ENCODE measurements at places on chromosomes 2 and 18.

- DNase-seq: no peak
These were observed 16.9 kb upstream of the PAPOLG start for GRCh38 chr2:60739156-60739555.

DNA sequence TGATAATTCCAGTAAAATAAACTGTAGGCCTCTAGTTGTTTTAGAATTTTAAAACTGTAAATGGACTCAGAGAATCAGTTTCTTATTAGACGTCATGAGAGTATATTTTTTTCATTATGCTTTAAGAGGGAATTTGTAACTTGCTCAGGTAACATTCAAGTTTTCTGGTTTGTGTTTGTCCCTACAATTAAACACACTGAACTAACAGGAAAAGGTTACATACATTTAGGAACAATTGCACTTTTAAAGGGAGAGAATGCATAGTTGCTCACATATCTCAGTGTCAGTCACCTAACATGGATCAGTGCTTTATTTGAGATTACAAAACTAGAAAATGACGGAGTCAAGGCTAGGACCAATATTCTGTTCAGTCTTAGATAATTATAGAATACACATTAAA, 3.1 kb downstream of the COL3A1 start:
- no peak for DNase-seq

GRCh38 chr2:60548845-60549237, 4.6 kb downstream of the BCL11A start:
- DNase-seq: no peak

GRCh38 chr2:201440182-201440581, 11.1 kb downstream of the TRAK2 start:
- DNase-seq: no peak

- no peak for DNase-seq
These were observed 117.6 kb downstream of the INHBB start for GRCh38 chr2:120463527-120463926.

DNA sequence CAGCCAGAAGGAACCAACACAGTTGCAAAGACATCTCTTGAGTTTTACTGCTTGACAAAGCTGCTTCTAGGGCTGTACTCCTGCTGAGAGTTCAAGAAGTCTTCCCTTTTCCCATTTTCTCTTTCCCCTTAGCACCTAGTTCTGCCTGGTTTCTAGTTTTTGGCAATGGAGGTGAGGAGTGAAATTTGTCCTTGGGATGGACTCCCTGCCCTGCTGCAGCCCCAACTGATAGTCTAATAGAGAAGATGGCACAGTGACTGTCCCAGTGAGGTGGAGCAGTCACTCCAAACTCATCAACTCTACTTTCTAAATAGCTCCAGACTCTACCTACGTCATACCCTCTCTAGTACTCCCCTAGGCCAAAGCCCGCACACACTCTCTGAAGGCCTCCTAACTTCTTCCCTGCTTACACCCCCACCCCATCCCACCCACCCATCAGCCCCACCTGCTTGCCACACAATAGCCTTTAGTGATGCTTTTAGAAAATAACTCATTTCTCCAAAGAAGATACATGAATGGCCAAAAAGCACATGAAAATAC, 164.4 kb downstream of the DDX1 start:
- no peak for DNase-seq

DNA sequence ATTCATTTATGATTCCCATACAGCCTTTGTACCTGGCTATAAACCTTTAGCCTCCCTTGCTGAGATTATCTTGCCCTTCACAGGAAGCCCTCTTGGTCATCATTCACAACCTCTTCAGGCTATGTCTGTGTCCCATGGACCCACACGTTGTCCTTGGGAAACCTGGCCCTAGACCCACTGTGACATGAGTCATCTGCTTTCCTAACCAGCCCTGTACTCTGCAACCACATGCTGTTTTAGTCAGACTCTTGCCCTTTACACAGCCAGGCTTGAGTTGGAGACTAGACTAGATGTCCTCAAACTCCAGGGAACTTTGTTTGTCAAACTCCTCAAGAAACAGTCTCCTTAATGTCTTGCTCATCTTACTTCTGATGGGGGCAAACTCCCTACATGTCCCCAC, 229.3 kb upstream of the ZSWIM2 start:
- DNase-seq: no peak

- DNase-seq: no peak
These were observed 1550.2 kb downstream of the LRP1B start for GRCh38 chr2:140580532-140581151.

DNA sequence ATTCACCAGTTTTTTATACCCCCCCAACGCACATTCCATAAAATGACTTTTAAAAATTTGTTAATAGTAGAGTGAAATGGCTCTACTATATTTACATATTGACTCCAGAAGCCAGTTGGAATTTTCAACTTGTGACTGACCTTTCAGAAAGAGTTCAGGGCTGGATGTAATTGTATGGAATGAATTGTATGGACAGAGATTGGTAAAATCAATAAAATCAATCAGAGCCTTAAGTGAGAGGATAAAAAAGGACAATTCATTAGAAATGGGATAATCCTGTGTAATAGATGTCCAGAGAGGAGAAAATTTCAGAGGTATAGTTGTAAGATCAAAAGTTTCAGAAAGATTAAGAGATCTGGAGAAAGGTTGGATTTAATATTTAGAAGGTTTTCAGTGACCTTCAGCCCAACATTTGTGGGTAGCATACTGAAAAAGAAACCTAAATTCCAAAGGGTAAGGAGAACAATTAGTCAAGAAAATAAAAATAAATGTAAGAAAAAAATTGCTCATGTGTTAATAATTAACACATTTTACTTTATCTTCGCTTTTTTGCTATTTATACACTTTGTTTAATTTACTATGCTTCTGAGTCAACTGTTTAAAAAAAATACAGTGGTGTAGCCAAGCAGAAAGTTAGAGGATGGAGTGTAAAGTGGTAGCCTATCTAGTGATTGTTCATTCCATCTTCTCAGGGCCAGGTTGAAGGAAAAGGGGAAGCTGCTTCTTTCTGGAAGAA, 385.4 kb upstream of the TMEFF2 start:
- no peak for DNase-seq

DNA sequence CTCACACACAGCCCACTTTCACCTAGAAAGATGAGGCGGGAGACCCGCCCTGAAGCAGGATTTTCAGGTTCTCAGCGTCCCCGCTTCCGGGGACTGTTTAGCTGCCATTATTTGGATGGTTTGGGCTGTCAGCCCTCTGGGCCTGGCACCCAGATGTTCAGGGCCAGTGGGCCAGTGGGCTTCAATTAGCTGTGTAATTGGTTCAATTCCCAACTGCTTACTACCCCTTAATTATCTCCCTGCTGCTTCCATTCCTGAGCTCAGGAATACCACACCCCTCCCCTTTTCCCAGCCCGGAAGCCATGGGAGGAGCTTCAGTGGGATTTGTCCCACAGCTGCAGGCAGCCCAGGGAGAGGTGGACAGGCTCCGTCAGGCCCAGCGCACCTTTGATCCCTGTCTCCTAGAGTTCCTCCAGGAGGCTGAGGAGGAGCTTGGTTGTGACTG, 114.1 kb upstream of the MYCN start:
- DNase-seq: no peak

DNA sequence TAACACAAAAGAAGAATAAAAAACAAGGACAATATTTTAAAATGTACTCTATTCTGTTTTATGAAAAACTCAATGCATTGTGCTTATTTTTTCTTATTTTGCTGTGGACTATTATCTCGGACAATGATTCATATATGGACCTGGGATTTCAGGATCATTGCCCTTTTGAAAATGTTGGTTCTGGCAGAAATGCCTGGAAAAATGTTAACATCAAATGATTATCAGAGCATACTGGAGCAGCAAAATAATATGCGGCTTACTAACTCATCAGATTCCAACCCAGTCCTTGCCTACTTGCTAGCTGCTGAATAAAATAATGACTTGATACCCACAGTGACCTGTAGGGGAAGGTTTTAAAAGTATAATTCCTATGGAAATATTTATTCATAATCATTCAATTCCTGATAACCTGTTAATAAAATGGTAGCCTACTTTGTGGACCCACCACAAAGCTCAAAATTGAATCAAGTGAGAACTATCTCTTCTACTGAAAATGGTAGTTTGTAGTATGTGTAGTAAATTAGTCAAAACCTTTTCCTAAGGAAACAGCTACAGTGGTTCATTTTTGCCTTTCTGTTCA, 117.4 kb downstream of the NEB start:
- no peak for DNase-seq

DNA sequence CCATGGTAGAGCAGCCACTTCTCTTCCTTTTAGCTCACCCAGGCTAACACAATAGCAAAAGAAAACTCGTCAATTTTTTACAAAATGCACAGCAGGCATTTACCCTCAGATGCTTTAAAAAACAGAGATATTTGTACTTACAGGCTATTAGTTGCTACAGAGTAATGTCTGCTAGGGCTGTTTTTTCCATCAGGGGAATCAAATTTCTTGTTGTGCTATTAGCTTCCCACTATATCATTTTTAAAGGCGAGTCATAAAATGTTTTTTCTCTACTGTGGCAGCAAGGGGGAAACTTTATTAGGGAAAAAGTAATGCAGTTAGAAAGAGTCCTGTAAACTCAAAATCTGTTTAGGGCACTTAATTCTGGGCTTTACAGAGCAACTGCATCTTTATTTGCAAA, 277.9 kb upstream of the THSD7B start:
- DNase-seq: no peak

DNA sequence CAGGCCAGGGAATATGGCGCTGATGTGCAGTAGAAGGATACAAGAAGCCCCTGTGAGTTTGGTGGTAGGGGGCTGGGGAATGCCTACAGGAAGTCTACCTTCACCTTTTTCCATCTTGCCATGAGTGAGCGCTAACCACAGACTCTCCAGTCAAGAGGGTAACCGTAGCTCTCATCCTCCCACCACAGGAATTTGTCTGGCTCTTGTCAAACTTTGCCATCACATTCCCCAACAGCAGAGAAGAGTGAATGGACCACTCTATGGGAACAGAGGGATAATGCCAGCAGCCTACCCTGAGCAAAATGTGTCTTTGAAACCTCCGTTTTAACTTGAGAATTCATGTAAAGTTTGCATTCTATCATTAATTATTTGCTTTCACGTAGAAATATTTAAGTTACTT, 168.3 kb downstream of the NRP2 start:
- DNase-seq: no peak

DNA sequence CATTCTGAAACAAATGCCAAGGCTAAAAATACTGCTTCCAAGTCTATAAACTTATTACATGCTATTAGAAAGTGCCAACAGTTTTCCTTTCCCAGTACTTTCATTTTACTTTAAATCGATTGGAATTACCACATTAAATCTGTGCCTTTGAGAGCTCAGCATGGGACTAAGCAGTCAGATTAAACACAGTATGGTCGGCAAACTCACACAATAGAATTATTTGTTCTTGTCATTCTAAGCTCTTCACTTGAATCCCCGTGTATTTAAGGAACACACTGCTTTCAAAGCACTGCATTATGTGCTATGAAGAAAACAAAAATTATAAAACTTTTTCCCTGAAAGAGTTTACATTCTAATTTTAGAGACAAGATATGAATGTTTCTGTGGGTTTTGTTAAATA, 444.4 kb upstream of the SLC39A10 start:
- no peak for DNase-seq

- no peak for DNase-seq
These were observed 639.3 kb downstream of the CNTNAP5 start for GRCh38 chr2:124664363-124664762.

DNA sequence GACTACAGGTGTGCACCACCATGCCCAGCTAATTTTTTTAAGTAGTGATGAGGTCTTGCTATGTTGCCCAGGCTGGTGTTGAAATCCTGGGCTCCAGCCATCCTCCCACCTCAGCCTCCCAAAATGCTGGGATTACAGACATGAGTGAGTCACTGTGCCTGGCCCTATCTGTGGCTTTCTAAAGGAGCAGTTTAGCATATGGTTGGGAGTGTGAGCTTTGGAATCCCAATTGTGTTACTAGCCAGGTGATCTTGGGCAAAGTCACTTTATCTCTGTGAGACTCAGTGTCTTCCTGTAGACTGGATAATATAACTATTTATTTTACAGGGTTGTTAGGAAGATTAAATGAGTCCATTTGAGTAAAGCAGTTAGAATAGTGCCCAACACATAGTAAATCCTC, 19.8 kb upstream of the SMAD4 start:
- DNase-seq: no peak

DNA sequence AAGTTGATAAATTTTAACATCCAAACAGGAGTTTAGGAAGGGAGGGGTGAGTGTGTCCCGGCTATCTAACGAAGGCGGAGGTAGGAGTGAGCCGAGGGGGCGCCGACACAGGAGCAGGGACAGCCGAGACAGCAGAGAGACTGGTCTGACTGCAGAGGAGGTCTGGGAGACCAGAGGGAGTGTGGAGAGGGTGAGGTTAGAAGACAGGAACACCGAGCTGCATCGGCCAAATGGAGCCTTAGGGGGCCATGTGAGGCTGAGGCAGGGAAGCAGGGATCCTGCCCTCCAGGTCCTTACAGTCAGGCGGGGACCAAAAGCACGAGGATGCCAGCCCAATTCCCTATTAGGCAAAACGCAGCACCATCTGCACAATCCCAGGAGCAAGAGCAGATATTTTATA, 67.0 kb downstream of the SFXN5 start:
- DNase-seq: no peak

DNA sequence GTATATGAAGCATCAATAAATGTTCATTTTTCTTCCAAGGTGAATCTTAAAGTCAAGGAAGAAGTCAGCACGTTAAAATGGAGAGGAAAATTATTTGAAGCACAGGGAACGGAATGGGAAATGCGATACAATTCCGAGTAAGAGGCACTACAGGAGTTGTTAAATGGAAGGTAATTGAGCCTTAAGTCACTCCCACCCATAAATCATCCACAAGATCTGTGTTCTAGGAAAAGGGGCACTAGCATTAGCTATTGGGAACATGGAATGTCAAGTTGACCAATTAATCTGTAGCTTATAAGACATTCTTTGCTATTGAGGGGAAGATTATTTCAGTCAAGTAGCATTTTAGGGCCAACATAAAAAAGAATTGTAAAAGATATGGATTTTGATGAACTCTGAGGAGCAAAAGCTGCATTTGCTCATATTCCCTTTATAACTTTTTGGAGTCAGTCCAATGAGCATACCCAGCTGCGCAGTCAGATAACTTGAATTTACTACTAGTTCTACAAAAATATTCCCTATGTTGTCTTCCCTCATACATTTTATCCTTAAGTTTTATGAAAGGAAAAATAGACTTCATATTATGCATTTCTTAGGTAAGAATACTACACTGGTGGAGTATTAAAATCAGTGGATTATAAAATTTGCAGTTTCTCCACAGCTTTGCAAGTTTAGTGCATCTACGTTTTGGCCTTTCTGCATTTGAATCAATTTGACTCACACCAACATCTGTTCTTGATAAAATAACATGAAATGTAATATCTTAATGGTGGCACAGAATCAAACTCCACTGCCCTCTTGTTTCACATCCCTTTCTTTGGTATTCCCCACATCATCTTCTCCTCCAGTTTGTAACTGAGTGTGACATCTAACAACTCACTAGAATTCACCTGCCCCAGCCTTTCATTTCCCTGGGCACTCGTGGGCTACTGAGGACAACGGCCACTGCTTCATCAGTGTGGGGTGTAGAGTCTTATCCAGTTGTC, 95.6 kb downstream of the SP3 start:
- DNase-seq: no peak

- no peak for DNase-seq
These were observed 4.7 kb upstream of the CAPN10 start for GRCh38 chr2:240581811-240582210.

- DNase-seq: no peak
These were observed 65.1 kb upstream of the CXCR4 start for GRCh38 chr2:136183097-136183496.

Data from activated CD4-positive, alpha-beta T cell treated with anti-CD3 and anti-CD28 coated beads for 1 hour (primary cell).